Gastroesophageal sphincter (tissue), 4 donors: ENCODE measurements at places on chromosomes 5 and 9. TPM values are rescaled to one million over a fixed set of nuclear protein-coding genes. Genes with fewer than 3 reads are reported as not detected.

SLC36A2 gene
- total RNA-seq: not detected

PCBD2 gene
- 8.3 TPM for total RNA-seq

LRRC70 gene
- total RNA-seq: 1.6 TPM

LRRC26 gene
- total RNA-seq: 7.7 TPM

TXNDC8 gene
- not detected for total RNA-seq

PCA3 gene
- 0.16 TPM for total RNA-seq
